ENCODE measurements at places on chromosomes 11 and 22.

- DNase-seq: no peak
- no peak overlapping the region for H3K27ac ChIP-seq
- peaks cover 82% of the 10 kb centered on the region for H3K27me3 ChIP-seq
These were observed 7.3 kb downstream of the LMO2 start for GRCh38 chr11:33884601-33885000.

GRCh38 chr22:45235851-45236342 lies 4.8 kb downstream of the KIAA0930 start:
- H3K36me3 ChIP-seq: peaks cover 2% of the 10 kb centered on the region
- H3K27ac ChIP-seq: no peak overlapping the region
- no peaks in the 10 kb centered on the region for H3K27me3 ChIP-seq
- no peak overlapping the region for H3K4me3 ChIP-seq
- no peak for DNase-seq

GRCh38 chr11:45658292-45658991 lies 7.0 kb downstream of the CHST1 start:
- peak; percentile 15 for DNase-seq
- H3K4me1 ChIP-seq: peaks cover 5% of the 10 kb centered on the region
- no peak overlapping the region for H3K27ac ChIP-seq
- H3K36me3 ChIP-seq: no peaks in the 10 kb centered on the region

- H3K27ac ChIP-seq: no peak overlapping the region
- H3K4me1 ChIP-seq: no peaks in the 10 kb centered on the region
- DNase-seq: no peak
- no peaks in the 10 kb centered on the region for H3K27me3 ChIP-seq
These were observed 65.7 kb upstream of the DDI1 start for GRCh38 chr11:103970701-103971249.

Measured in activated CD4-positive, alpha-beta memory T cell treated with anti-CD3 and anti-CD28 coated beads for 36 hours (primary cell).